ENCODE measurements at places on chromosomes 2 and 18.
A peak's percentile ranks its signal among the peaks of the same experiment; 100 is the strongest.

GRCh38 chr2:132825601-132826000 is 155.6 kb upstream of the LYPD1 start:
- DNase-seq = no peak

- DNase-seq = no peak
Measured at GRCh38 chr2:64681479-64681967, 27.8 kb upstream of the SERTAD2 start.

- DNase-seq = no peak
Measured at GRCh38 chr2:175062787-175063585, 57.8 kb upstream of the CHN1 start.

DNA sequence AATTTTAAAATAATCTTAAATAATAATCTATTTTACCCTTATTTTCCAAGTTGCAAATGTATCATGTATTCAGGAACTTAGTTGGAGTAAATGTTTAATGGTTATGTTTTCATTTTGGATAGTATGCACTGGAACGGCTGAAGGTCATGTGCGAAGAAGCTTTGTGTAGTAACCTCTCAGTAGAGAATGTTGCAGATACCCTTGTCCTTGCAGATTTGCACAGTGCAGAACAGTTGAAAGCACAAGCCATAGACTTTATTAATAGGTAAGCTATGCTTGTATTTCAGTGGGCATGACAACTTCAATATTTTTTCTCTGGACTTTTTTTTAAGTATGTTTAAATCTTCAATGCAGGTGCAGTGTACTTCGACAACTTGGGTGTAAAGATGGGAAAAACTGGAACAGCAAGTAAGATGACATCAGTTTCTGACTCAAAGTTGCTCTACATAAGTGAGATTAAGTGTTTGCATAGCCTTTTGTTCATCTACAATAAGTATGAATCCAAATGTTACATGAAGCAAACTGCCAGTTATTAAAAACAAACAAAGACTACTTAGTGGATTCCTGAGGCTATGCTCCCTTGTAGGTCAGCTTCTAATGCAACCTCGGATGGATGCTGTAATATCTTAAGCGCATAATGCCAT is 63.1 kb downstream of the SPOPL start:
- DNase-seq = no peak

DNA sequence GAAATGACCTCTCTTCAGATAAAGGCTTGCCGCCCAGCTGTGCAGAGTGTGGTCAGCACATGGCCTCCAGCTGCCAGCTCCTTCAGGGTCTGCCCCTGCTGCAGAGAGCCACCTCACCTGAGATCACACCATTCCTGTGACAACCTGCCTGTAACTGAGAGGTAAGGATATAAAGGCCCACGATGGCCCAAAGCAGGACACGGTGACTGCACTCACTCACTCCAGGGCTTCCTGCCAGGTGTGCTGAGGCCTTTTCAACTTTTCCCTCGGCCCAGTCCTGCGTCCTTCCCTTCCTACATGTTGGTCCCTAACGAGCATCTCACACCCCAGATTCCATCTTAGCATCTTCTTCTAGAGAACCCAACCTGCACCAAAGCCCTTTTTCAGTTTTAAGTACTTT is 36.2 kb downstream of the ANKRD44 start:
- no peak for DNase-seq

GRCh38 chr18:35998967-35999366 is 26.5 kb downstream of the RMP24 start:
- DNase-seq = no peak

GRCh38 chr2:161839926-161840325 is 215.7 kb downstream of the SLC4A10 start:
- DNase-seq = no peak

DNA sequence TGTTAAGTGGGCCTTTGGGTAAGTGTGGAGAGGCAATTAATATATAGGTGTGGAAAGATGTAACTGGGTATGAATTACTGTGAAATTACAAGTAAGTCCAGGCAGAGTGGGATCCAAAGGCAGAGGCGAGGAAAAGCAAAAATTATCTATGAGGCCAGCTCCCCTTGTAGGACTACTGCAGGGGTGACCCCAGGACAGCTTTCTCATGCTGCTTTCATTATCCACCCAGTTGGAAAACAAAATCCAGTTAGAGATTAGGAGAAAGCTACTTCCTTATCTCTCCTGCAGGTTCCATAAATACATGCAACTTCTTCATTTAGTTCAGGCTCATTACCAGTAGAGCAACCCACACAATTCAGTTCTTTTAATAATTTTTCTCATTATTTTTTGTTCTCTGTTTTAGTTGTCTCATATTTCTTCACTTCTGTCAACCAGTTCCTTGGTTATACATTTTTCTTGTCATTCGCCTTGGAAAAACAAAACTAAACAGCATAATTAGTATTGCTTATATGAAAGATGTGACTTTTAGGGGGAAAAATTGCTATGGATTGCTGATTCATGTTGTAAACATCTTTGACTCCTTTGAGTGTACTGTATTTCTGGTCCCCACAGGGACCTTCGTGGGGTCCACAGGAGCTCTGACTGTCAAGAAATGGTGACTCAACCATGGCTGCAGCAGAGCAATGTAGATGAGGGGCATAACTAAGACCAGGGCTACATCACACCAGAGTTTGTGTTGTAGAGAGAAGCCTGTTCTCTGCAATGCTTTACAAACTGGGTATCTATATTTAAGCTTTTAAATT is 110.4 kb upstream of the PARD3B start:
- no peak for DNase-seq

DNA sequence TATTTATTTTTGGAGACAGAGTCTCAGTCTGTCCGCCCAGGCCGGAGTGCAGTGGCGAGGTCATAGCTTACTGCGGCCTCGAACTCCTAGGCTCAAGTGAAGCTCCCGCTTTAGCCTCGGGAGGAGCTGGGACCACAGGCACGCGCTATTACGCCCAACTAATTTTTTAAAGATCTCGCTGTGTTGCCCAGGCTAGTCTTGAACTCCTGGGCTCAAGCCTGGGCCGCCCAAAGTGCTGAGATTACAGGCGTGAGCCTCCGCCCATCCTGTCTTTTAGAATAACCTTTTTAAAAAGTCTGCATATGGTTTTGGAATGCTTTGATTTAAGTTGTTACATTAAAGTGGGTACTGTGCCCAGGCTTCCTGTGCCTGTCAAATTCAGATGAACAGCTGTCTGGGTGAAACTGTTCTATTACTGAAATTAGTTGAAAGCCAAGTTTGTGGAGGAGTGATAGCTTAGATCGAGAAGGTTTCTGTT is 944 bp downstream of the RAB3GAP1 start:
- peak; percentile 71 for DNase-seq

- no peak for DNase-seq
Measured at GRCh38 chr2:23429036-23429435, 44.1 kb downstream of the KLHL29 start.

DNA sequence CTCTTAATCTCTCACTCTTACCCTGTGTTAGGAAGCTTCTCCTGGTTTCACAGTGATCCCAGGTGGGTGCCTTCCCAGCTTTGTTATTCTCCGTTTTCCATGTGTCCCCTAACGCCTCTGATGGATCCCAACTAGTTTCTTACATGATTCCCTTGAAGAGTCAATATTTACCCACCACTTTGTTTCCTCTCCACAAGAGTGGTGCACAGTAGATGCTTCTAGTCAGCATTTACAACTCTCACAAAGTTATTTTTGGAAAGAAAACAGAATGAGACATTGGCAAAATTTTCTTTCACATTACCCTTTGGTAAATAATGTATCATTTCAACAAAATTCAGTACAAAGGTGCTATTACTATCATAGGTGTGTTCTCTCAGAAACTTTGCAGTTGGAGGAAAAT is 1611.1 kb upstream of the ZEB2 start:
- DNase-seq = no peak

DNA sequence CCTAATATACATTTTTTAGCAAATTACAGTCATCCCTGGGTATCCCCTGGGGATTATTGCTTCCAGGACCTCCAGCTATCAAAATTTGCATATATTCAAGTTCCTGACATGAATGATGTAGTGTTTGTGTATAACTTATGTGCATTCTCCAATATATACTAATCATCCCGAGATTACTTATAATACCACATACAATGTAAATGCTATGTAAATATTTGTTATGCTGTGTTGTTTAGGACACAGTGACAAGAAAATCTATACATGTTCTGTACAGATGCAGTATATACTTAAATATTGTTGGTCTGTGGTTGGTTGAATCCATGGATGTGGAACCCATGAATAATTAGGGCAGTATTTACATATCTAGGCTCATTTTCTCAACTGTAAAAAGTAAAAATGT is 1060.3 kb downstream of the DSC3 start:
- no peak for DNase-seq

GRCh38 chr18:79553154-79553553 is 126.4 kb upstream of the CTDP1 start:
- DNase-seq = no peak

GRCh38 chr2:172442072-172442895 is 14.9 kb downstream of the ITGA6 start:
- DNase-seq = peak; percentile 83

- no peak for DNase-seq
Measured at GRCh38 chr18:23114171-23114881, 21.0 kb upstream of the CABLES1 start.

- DNase-seq = peak; percentile 74
Measured at GRCh38 chr2:224357098-224357901, 44.6 kb downstream of the FAM124B start.

GRCh38 chr18:58670404-58671110 is 708 bp upstream of the MALT1 start:
- DNase-seq = no peak

DNA sequence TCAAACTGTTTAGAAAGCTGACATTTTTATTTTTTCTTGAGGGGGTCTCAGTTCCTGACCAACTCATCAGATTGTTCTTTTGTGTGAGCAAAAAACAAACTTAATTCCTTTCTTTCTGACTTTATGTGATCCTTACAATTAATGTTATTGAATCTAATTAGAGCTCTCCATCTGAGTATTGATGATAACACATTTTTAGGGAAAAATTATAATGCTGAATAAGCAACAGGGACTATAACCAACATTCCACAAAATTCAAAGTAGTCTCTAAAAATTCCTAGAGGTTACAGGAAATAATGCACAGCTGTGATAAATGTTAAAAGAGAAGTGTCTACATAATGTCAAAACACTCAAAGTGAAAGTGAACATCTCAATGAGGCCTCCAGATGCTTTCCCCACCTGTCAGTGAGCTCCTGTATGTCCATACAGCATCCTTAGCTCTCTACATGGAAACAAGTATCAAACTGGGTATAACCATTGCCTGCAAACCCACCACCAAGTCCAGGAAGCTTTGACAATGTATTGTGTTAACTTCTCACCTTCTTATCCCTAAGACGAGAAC is 786.0 kb upstream of the SLC39A10 start:
- no peak for DNase-seq

GRCh38 chr2:226300196-226300886 is 499.3 kb downstream of the IRS1 start:
- DNase-seq = no peak

DNA sequence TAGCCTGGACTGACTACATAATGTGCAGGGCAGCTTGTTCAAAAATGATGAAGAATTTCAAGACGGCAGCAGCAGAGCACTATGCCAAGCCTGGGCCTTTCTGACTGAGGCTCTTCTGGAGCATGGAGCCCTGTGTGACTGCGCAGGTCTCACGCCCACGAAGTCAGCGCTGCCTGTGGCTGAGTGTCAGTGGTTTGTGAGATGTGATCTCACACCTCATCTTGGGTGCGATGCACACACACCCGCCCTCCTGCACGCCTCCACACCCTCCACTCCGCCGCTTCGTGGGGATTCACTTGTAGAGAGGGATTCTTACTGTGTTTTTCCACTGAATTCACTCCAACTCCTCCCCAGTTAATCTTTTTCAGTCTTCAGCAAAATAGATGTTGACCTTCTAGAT is 103.9 kb downstream of the VIT start:
- peak; percentile 76 for DNase-seq

GRCh38 chr2:156800781-156801361 is 364.7 kb downstream of the GPD2 start:
- DNase-seq = no peak

DNA sequence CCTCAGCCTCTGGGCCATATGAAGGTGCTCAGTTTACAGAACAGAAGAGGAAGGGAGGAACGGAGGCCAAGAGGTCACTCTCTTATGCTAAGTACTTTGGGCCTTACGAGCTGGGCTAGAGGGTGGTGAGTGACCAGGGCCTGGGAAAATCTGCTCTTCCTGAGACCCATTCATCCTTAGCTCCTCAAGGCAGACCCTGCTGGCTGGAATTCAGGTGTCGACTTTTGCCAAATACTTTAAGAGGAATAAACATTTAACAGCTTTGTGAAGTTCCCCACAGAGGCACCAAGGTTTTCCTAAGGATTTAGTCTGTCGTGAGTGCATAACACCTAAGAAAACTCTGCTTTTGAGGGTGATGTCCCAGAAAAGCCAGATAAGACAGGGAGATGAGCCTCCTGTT is 129.7 kb upstream of the SIX2 start:
- no peak for DNase-seq

GRCh38 chr2:144607891-144608521 is 88.1 kb upstream of the ZEB2 start:
- DNase-seq = no peak

DNA sequence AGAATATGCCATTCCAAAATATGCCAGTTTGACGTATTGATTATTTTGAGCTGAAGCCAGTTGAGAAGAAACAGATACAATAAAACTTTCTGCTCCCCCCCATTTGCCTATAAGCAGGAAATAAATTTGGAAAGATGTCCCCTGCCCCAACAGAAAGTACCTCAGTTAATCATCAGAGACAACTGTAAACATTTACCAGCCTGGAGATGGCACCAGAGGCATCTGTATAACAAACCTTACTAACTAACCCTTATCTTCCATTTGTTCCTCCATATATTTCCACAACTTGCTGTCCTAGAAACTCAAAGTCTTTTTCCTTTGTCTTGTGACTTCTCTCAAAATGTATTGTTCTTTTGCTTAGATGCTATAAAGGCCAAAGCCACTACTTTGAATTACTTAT is 93.8 kb downstream of the AKAIN1 start:
- DNase-seq = no peak

- peak; percentile 24 for DNase-seq
Measured at GRCh38 chr18:75179819-75180600, 28.9 kb downstream of the PTGR3 start.

DNA sequence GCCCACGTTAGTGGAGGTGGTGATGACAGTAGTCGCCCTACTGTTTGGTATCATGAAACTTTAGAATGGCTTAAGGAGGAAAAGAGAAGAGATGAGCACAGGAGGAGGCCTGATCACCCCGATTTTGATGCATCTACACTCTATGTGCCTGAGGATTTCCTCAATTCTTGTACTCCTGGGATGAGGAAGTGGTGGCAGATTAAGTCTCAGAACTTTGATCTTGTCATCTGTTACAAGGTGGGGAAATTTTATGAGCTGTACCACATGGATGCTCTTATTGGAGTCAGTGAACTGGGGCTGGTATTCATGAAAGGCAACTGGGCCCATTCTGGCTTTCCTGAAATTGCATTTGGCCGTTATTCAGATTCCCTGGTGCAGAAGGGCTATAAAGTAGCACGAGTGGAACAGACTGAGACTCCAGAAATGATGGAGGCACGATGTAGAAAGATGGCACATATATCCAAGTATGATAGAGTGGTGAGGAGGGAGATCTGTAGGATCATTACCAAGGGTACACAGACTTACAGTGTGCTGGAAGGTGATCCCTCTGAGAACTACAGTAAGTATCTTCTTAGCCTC is 16.2 kb downstream of the MSH6 start:
- DNase-seq = no peak

- DNase-seq = no peak
Measured at GRCh38 chr2:203649176-203649814, 57.1 kb upstream of the CD28 start.

- DNase-seq = no peak
Measured at GRCh38 chr2:241225545-241225944, 37.1 kb downstream of the ANO7 start.

- DNase-seq = no peak
Measured at GRCh38 chr2:219537657-219538488, 5.7 kb downstream of the CHPF start.

- no peak for DNase-seq
Measured at GRCh38 chr2:64284751-64285150, 140.5 kb upstream of the PELI1 start.
